ENCODE measurements at places on chromosomes 2 and 18. TPM values are rescaled to one million over a fixed set of nuclear protein-coding genes. Genes with fewer than 3 reads are reported as not detected.

- H3K4me1 ChIP-seq = peaks cover 50% of the 10 kb centered on the region
- no peaks in the 10 kb centered on the region for H3K36me3 ChIP-seq
Observed at GRCh38 chr18:47990981-47991380, 60.5 kb upstream of the SMAD2 start.

- no peak overlapping the region for H3K4me3 ChIP-seq
- H3K27me3 ChIP-seq = no peaks in the 10 kb centered on the region
- DNase-seq = no peak
- no peaks in the 10 kb centered on the region for H3K4me1 ChIP-seq
- H3K36me3 ChIP-seq = no peaks in the 10 kb centered on the region
Observed at GRCh38 chr18:70036771-70037347, 89.2 kb upstream of the CD226 start.

DNA sequence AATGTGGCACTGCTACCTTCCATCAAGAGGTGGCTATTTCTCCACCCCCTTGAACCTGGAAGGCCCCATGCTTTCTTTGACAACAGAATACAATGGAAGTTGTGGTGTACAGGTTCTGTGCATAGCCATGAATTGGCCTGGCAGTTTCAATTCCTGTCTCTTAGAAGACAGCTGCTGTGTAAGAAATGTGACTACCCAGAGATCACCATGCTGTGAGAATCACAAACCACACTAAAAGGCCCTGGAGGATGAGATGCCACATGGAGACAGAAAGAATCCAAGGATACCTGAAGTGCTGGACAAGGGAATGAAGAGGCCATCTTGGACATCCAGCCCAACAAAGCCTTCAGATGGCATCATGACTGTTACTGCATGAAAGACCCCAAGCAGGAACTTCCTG lies 47.7 kb upstream of the EHBP1 start:
- H3K27me3 ChIP-seq = no peaks in the 10 kb centered on the region
- H3K4me3 ChIP-seq = no peak overlapping the region
- no peak overlapping the region for H3K27ac ChIP-seq

DNA sequence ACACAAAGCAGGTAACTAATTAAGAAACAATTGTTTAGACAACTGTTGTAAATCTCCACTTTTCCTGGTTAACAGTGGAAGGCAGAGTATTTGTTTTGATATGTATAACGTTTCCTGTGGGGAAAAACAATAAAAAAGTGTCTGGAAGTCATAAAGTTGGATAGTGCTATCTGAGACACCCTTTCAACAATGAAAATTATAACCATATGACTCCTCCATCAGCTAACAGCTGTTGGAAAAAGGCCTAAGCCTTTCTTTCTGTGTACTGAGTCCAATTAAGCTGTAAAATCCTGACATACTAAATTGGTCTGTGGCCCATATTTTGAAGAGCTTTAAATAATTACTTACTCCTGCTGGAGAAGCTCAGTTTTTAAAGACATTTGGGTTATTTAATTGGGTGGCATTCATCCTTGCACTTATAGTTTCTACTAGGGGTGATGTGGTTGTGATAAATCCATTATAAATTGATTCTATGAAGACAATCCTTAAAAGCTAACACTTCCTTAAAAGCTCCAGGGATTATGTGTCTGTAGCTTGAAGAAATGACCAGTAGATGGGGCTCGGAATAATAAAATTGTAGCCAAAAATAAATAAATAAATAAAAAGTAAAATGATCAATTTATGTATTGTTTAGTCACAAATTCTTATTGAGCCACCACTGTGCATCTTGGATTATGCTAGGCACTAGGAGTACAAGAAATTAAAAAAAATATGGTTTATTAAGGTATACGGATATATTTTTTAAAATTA lies 698.1 kb upstream of the NXPH2 start:
- no peaks in the 10 kb centered on the region for H3K36me3 ChIP-seq
- DNase-seq = no peak
- H3K27ac ChIP-seq = no peak overlapping the region
- H3K27me3 ChIP-seq = no peaks in the 10 kb centered on the region

- H3K27ac ChIP-seq = no peak overlapping the region
- H3K36me3 ChIP-seq = no peaks in the 10 kb centered on the region
- no peak overlapping the region for H3K4me3 ChIP-seq
- no peak for DNase-seq
Observed at GRCh38 chr2:121665504-121665903, 16.2 kb upstream of the CLASP1 start.

DNA sequence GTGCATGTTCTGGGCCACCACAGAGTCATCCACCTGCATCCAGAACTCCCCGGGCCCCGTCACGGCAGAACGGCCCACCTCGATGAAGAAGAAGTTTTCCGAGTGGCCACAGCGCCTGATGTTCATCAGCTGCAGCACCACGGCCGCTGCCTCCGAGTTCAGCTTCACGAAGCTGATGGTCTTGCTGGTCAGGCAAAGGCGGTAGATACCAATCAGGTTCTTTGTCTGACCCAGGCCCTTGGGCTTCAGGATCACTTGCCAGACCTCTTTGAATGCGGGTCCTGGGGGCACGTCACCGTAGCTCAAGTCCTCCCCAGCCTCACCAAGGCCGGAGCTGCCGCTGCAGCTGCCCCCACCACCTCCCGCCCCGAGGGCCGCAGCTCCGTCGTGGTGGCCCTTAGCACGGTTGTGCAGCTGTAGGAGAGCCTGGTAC lies 1.6 kb downstream of the IRS1 start:
- H3K27ac ChIP-seq = no peak overlapping the region
- no peaks in the 10 kb centered on the region for H3K36me3 ChIP-seq
- DNase-seq = no peak
- H3K27me3 ChIP-seq = no peaks in the 10 kb centered on the region

- no peak overlapping the region for H3K4me3 ChIP-seq
- peaks cover 15% of the 10 kb centered on the region for H3K36me3 ChIP-seq
- H3K4me1 ChIP-seq = no peaks in the 10 kb centered on the region
- H3K27ac ChIP-seq = no peak overlapping the region
Observed at GRCh38 chr18:50911006-50911405, 32.1 kb downstream of the ME2 start.

- peaks cover 10% of the 10 kb centered on the region for H3K4me1 ChIP-seq
- no peak overlapping the region for H3K27ac ChIP-seq
- no peaks in the 10 kb centered on the region for H3K36me3 ChIP-seq
- H3K27me3 ChIP-seq = no peaks in the 10 kb centered on the region
- no peak overlapping the region for H3K4me3 ChIP-seq
Observed at GRCh38 chr2:166518634-166519390, 24.8 kb upstream of the SCN7A start.

GRCh38 chr2:11562476-11562875 lies 28.6 kb downstream of the GREB1 start:
- H3K4me3 ChIP-seq = no peak overlapping the region
- no peak for DNase-seq
- peaks cover 34% of the 10 kb centered on the region for H3K4me1 ChIP-seq
- H3K36me3 ChIP-seq = no peaks in the 10 kb centered on the region
- H3K27me3 ChIP-seq = no peaks in the 10 kb centered on the region

DNA sequence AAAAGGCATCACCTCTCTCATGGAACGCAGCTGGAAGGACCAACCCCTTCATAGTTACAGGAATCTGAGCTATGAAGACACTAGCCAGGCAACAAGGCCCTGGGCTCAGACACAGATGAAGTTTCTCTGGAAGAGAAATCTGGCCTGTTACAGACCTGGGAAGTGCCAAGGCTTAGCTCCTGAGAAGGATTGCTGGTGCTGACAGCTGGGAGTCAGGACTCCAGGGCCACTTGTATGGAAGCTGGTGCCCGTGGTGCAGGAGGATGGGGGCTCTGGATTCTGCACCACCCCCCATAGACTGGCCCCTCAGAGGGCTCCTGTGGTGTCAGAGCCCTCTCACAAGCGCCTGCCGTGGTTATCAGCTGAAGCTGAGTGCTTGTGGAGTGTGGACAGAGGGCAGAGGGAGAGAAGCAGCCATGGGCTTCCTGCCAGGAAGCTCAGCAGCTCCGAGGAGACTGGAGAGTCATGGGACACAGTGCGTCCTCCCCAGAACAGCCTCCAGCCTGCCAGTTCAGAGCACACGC lies 87.3 kb upstream of the LCLAT1 start:
- peaks cover 8% of the 10 kb centered on the region for H3K4me1 ChIP-seq
- H3K27ac ChIP-seq = no peak overlapping the region
- no peak overlapping the region for H3K4me3 ChIP-seq
- no peaks in the 10 kb centered on the region for H3K27me3 ChIP-seq
- DNase-seq = no peak
- H3K36me3 ChIP-seq = no peaks in the 10 kb centered on the region

- H3K27me3 ChIP-seq = no peaks in the 10 kb centered on the region
- no peak overlapping the region for H3K4me3 ChIP-seq
- no peak overlapping the region for H3K27ac ChIP-seq
- no peaks in the 10 kb centered on the region for H3K4me1 ChIP-seq
- H3K36me3 ChIP-seq = no peaks in the 10 kb centered on the region
Observed at GRCh38 chr2:236636261-236636660, 66.6 kb downstream of the ACKR3 start.

DNA sequence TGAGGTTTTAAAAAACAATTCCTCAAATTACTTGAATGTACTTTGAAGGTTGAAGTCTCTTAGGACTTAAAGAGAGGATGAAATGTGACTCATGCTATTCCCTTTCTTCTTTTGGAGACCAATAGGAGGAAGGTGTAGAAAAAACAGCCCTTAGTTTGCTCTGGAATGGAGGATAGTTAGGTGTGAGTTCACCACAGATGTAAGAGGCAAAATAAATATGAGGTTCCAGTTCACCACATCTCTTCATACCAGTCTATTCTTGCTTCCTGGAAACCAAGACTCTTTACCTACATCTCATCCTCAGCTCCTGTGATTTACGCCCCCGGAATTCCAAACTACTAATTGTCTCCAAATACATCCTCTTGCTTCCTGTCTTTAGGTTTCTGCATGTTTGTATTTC lies 77.5 kb upstream of the TTC21B start:
- DNase-seq = no peak
- no peak overlapping the region for H3K4me3 ChIP-seq
- no peaks in the 10 kb centered on the region for H3K36me3 ChIP-seq
- H3K4me1 ChIP-seq = no peaks in the 10 kb centered on the region
- H3K27ac ChIP-seq = no peak overlapping the region
- no peaks in the 10 kb centered on the region for H3K27me3 ChIP-seq

- no peaks in the 10 kb centered on the region for H3K4me1 ChIP-seq
- H3K4me3 ChIP-seq = no peak overlapping the region
- H3K27ac ChIP-seq = no peak overlapping the region
- peaks cover 11% of the 10 kb centered on the region for H3K27me3 ChIP-seq
- no peaks in the 10 kb centered on the region for H3K36me3 ChIP-seq
Observed at GRCh38 chr2:231935207-231935524, 9.0 kb upstream of the NPPC start.

DNA sequence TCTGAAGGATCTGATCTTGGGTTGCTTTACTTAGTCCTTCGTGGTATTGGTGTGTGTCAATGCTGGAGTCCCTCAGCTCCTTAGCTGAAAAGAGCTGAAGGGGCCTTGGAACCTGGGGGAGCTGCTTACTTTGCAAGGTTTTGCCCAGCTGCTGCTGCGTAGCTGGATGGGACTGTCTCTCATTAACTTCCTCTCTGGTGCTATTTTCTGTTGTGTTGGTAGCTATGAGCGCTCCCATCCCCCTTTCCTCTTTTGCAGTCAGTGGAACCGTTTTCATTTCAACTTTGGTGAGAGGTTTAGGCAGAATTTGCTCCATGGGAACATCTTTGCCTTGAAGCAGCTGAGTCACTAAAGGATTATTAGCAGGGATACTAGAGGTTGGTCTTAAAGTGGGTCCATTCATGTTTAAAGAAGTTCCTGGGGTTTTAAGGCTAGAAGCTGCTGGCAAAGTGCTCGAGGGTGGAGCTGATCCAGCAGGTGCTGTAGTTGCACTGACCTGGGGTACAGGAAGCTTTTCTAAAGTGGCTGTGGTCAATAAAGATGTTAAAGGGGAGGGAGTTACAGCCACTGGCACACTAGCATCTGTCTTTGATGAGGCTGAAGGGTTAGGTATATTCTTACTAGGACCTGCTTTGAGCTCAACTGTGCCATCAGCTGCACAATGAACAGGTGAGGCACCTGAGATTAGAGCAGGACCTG lies 69.9 kb upstream of the DTNB start:
- H3K4me1 ChIP-seq = peaks cover 41% of the 10 kb centered on the region
- DNase-seq = no peak
- peaks cover 8% of the 10 kb centered on the region for H3K36me3 ChIP-seq
- no peak overlapping the region for H3K27ac ChIP-seq
- H3K4me3 ChIP-seq = no peak overlapping the region

GRCh38 chr2:3461801-3462492 lies 57.4 kb downstream of the ADI1 start:
- H3K36me3 ChIP-seq = no peaks in the 10 kb centered on the region
- no peaks in the 10 kb centered on the region for H3K27me3 ChIP-seq
- H3K4me3 ChIP-seq = no peak overlapping the region
- no peak overlapping the region for H3K27ac ChIP-seq

GRCh38 chr18:46297124-46297523 lies 192.9 kb downstream of the HAUS1 start:
- peaks cover 4% of the 10 kb centered on the region for H3K4me1 ChIP-seq
- H3K27me3 ChIP-seq = no peaks in the 10 kb centered on the region
- H3K4me3 ChIP-seq = no peak overlapping the region
- no peak for DNase-seq
- H3K27ac ChIP-seq = no peak overlapping the region

DNA sequence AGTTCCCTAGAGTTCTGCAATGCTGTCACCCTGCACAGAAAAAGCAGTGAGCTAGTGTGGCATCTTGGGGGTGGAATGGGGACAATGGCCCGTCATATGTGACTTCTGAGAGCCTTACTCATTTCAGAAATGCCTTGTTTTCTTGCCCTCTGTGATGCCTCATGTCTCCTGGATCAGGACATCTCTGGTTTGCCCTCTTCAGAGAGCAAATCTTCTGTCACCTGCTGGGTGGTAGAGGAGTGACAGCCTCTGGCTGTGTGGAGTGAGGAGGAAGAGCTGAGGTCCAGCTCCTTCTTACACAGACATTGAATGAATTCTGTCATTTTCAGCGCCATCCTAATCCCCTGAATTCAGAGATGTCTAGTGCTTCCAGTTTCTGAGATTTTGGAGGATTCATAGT lies 55.6 kb upstream of the PHLPP1 start:
- no peaks in the 10 kb centered on the region for H3K36me3 ChIP-seq
- no peaks in the 10 kb centered on the region for H3K4me1 ChIP-seq
- peak; percentile 12 for DNase-seq
- H3K27ac ChIP-seq = no peak overlapping the region

- no peaks in the 10 kb centered on the region for H3K4me1 ChIP-seq
- no peak overlapping the region for H3K4me3 ChIP-seq
- no peaks in the 10 kb centered on the region for H3K36me3 ChIP-seq
- DNase-seq = no peak
Observed at GRCh38 chr2:224751996-224752698, 36.0 kb upstream of the CCDC195 start.

GRCh38 chr2:128409326-128410034 lies 90.8 kb upstream of the HS6ST1 start:
- H3K27ac ChIP-seq = no peak overlapping the region
- H3K4me1 ChIP-seq = peaks cover 10% of the 10 kb centered on the region
- DNase-seq = no peak
- H3K36me3 ChIP-seq = no peaks in the 10 kb centered on the region
- no peaks in the 10 kb centered on the region for H3K27me3 ChIP-seq

- no peak overlapping the region for H3K4me3 ChIP-seq
- no peak overlapping the region for H3K27ac ChIP-seq
- no peaks in the 10 kb centered on the region for H3K27me3 ChIP-seq
Observed at GRCh38 chr2:17052001-17052400, 386.4 kb upstream of the CYRIA start.

- DNase-seq = no peak
- no peaks in the 10 kb centered on the region for H3K36me3 ChIP-seq
- no peaks in the 10 kb centered on the region for H3K4me1 ChIP-seq
- no peaks in the 10 kb centered on the region for H3K27me3 ChIP-seq
Observed at GRCh38 chr2:212667751-212668316, 129.2 kb upstream of the ERBB4 start.

Gene FZD7
- total RNA-seq = 106 TPM

Gene LGALSL
- total RNA-seq = 31.1 TPM

Gene SMYD1
- not detected for total RNA-seq

Gene SCN9A
- 1.1 TPM for total RNA-seq

Gene GAREM1
- total RNA-seq = 5.1 TPM

Gene CDH7
- 2.7 TPM for total RNA-seq

Gene FN1
- 52.0 TPM for total RNA-seq

Gene BCL11A
- total RNA-seq = 1.0 TPM

Gene CPO
- total RNA-seq = not detected

Gene ODC1
- 437 TPM for total RNA-seq

Measured in neural progenitor cell (in vitro differentiated cells).